Small intestine (tissue), 16 donors: ENCODE measurements at places on chromosomes 13 and 19.

- H3K4me1 ChIP-seq, result peaks cover 9% of the 10 kb centered on the region
- DNase-seq, result no peak
- H3K4me3 ChIP-seq, result no peak overlapping the region
- no peaks in the 10 kb centered on the region for H3K36me3 ChIP-seq
- H3K27ac ChIP-seq, result no peak overlapping the region
Measured at GRCh38 chr19:39847525-39847924, 1.3 kb upstream of the FBL start.

- no peak overlapping the region for H3K4me3 ChIP-seq
- H3K27ac ChIP-seq, result no peak overlapping the region
- no peaks in the 10 kb centered on the region for H3K27me3 ChIP-seq
- H3K36me3 ChIP-seq, result peaks cover 20% of the 10 kb centered on the region
Measured at GRCh38 chr13:97384371-97384770, 49.6 kb upstream of the RAP2A start.

DNA sequence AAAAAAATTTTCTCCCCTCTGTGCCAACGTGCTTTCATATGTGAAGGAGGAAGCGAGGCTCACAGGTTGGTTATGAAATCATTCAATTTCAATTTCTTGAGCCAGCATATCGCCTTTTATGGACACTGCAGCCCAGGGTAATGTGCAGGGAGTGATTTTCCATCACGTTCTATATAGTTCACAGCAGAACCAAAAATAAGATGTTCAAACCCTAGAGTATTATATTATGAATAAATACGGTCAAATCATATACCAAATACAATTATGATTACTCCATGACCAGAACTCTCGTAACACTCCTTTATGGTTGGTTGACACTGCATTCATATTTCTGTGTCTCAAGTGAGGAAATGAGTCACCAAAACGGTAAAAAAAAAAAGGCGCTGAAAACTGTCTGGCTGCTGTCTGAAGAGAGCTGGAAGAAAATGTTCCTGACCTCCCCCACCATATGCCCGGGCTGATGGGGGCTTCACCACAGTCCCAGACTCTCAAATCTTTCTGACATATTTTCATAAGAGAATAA, 75.8 kb upstream of the UBAC2 start:
- H3K27ac ChIP-seq, result no peak overlapping the region
- no peaks in the 10 kb centered on the region for H3K4me1 ChIP-seq
- H3K36me3 ChIP-seq, result no peaks in the 10 kb centered on the region
- H3K27me3 ChIP-seq, result no peaks in the 10 kb centered on the region
- peak; percentile 2 for DNase-seq
- H3K4me3 ChIP-seq, result no peak overlapping the region

- H3K27ac ChIP-seq, result no peak overlapping the region
- DNase-seq, result no peak
- no peaks in the 10 kb centered on the region for H3K36me3 ChIP-seq
- no peaks in the 10 kb centered on the region for H3K4me1 ChIP-seq
- H3K4me3 ChIP-seq, result no peak overlapping the region
Measured at GRCh38 chr13:113051641-113052040, 54.0 kb upstream of the F7 start.

GRCh38 chr19:35529241-35530218, 1.4 kb upstream of the SBSN start:
- no peaks in the 10 kb centered on the region for H3K36me3 ChIP-seq
- no peak for DNase-seq
- no peaks in the 10 kb centered on the region for H3K4me1 ChIP-seq
- H3K27ac ChIP-seq, result no peak overlapping the region

- no peaks in the 10 kb centered on the region for H3K27me3 ChIP-seq
- DNase-seq, result no peak
- no peak overlapping the region for H3K27ac ChIP-seq
- no peaks in the 10 kb centered on the region for H3K4me1 ChIP-seq
- no peaks in the 10 kb centered on the region for H3K36me3 ChIP-seq
Measured at GRCh38 chr19:366951-367350, 22.4 kb upstream of the MIER2 start.

- no peak overlapping the region for H3K27ac ChIP-seq
- no peaks in the 10 kb centered on the region for H3K27me3 ChIP-seq
- no peaks in the 10 kb centered on the region for H3K4me1 ChIP-seq
- no peaks in the 10 kb centered on the region for H3K36me3 ChIP-seq
- H3K4me3 ChIP-seq, result no peak overlapping the region
- DNase-seq, result no peak
Measured at GRCh38 chr19:31667106-31667505, 317.9 kb upstream of the TSHZ3 start.

DNA sequence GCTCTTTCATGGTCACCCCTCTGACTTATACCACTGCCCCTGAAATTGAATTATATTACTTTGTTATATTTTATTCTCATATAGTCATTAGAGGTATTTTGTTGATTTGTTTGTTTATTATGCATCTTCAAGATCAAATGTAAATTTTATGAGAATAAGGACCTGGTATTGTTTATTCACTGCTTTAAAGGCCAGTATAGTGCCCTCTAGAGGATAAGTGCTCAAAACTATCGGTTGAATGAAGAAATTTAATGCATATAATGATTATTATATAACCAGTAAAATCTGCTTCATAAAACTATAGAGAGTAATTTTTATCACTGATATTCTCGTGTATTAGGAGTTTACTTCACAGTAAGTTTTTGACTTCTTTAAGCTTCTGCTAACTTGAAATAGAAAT, 1401.9 kb downstream of the SLITRK1 start:
- H3K27ac ChIP-seq, result no peak overlapping the region
- no peaks in the 10 kb centered on the region for H3K27me3 ChIP-seq
- no peaks in the 10 kb centered on the region for H3K36me3 ChIP-seq
- H3K4me1 ChIP-seq, result no peaks in the 10 kb centered on the region

GRCh38 chr19:4916292-4917082, 7.2 kb downstream of the UHRF1 start:
- H3K27me3 ChIP-seq, result no peaks in the 10 kb centered on the region
- H3K4me3 ChIP-seq, result peak overlapping the region; percentile 29
- H3K4me1 ChIP-seq, result no peaks in the 10 kb centered on the region
- peaks cover 36% of the 10 kb centered on the region for H3K36me3 ChIP-seq
- no peak for DNase-seq

GRCh38 chr19:48498595-48499311, 12.9 kb downstream of the LMTK3 start:
- H3K4me1 ChIP-seq, result peaks cover 5% of the 10 kb centered on the region
- no peak for DNase-seq
- no peak overlapping the region for H3K4me3 ChIP-seq
- H3K27ac ChIP-seq, result no peak overlapping the region
- no peaks in the 10 kb centered on the region for H3K36me3 ChIP-seq

DNA sequence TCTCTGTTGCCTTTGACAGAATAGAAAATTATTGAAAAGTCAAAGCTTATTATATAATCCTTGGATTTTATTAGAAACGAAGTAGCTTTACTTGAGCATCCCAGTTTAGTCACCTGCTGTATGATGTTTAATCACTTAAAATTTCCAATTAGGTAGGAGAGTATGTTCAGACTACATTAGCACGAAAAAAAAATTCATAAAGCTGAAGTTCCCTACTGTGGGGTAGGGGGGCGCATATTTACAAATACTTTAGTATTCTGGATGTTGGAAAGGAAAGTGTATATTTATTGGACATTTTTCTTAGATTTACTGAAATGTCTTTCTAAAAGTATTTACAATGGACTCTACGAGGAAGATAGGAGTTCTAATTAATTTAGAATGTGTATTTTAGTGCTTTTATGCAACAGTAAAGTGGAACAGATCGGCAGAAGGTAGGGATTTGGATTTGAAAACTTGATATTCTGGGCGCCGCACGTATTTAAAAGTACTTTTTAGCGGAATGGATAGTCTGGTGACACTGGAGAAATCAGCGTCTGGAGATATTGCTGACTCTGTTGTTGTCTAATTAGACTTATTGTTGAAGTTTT, 1.9 kb downstream of the CDK8 start:
- no peak overlapping the region for H3K27ac ChIP-seq
- H3K4me3 ChIP-seq, result peak overlapping the region; percentile 44
- H3K36me3 ChIP-seq, result no peaks in the 10 kb centered on the region
- H3K27me3 ChIP-seq, result no peaks in the 10 kb centered on the region

DNA sequence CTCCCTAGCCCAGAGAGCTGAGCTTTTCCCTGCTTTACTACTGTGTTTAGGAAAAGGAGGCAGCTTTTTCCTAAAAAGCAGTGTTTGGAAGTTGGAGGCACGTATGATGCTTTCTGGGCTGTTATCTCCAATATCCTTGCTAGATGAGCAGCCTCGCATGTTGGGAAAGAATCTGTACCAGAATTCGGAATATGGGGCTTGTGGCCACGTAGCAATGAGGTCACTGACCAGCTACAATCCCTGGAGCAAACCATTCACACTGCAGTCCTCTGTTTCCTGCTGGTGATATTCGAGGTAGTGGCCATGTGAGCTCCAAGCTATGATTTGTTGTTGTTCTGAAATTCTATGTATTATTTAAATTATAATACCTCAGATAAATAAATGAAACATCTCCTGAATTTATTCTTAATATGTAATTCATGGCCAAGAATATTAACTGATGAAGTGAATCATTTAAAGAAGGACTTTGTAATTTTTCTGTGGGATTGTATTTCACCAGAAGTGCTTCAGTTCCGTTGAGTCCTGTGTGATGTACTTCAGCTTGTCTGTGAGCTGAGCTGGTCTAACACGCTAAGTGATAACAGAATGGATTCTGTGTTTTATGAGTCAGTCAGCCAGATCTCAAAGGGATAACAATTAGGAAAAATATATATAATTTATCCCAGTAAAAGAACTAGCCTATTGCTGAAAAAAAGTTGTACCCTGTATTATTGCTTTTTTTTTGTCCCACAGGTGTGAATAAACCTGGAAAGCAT, 319.5 kb downstream of the SHISA2 start:
- DNase-seq, result no peak
- H3K36me3 ChIP-seq, result no peaks in the 10 kb centered on the region
- H3K27me3 ChIP-seq, result no peaks in the 10 kb centered on the region
- no peak overlapping the region for H3K27ac ChIP-seq

- H3K4me1 ChIP-seq, result no peaks in the 10 kb centered on the region
- no peaks in the 10 kb centered on the region for H3K36me3 ChIP-seq
- DNase-seq, result no peak
- peaks cover 9% of the 10 kb centered on the region for H3K27me3 ChIP-seq
- no peak overlapping the region for H3K27ac ChIP-seq
Measured at GRCh38 chr19:823565-824121, 1.9 kb upstream of the PLPPR3 start.

DNA sequence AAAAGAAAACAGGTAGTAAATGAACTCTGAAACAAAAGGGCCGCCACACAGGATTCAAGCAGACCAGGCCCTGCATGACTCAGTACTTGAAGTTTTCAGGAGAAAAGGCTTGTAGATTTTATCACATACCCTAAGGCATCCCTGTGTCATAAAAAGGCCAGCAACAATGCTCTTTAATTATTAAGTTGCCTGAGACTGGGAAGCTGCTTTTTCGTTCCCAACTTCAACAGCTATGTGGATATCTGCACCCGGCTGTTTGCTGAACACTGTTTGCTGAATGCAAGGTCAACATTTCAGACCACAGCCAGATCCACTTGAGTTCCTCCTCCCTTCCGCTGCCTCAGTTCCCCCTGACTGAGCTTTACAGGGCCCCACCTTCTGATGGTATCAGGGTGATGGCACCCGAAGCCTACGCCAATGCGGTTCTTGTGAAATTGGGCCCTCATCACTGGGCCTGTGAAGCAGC, 6.1 kb upstream of the ECH1 start:
- no peak overlapping the region for H3K4me3 ChIP-seq
- H3K27me3 ChIP-seq, result no peaks in the 10 kb centered on the region
- no peak for DNase-seq
- H3K27ac ChIP-seq, result no peak overlapping the region
- no peaks in the 10 kb centered on the region for H3K4me1 ChIP-seq

DNA sequence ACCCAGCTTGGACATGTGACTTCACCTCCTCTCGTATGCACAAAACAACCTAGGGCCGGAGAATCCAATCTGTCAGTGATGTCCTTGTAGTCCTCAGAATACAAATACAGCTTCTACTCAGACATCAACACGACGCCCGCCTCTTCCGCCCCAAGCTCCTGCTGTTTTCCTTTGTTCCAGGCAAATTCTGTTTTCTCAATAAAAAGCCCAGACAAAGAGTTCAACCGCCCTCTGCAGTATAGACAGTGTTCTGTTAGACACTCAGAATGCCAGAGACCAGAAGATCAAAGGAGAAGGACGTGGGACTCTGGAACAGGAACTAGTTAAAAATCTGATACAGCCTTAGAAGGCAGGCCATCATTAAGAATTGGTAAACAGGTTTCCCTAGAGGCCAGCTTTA, 42.0 kb upstream of the GGACT start:
- H3K4me1 ChIP-seq, result no peaks in the 10 kb centered on the region
- no peak overlapping the region for H3K27ac ChIP-seq
- DNase-seq, result no peak

- peaks cover 54% of the 10 kb centered on the region for H3K4me1 ChIP-seq
- H3K27ac ChIP-seq, result peak overlapping the region; percentile 38
- peak; percentile 25 for DNase-seq
Measured at GRCh38 chr19:54208784-54209057, 8.1 kb downstream of the RPS9 start.

GRCh38 chr19:38247126-38247525, 9.0 kb downstream of the PPP1R14A start:
- peaks cover 46% of the 10 kb centered on the region for H3K4me1 ChIP-seq
- no peaks in the 10 kb centered on the region for H3K27me3 ChIP-seq
- H3K4me3 ChIP-seq, result no peak overlapping the region
- peaks cover 4% of the 10 kb centered on the region for H3K36me3 ChIP-seq
- no peak overlapping the region for H3K27ac ChIP-seq

DNA sequence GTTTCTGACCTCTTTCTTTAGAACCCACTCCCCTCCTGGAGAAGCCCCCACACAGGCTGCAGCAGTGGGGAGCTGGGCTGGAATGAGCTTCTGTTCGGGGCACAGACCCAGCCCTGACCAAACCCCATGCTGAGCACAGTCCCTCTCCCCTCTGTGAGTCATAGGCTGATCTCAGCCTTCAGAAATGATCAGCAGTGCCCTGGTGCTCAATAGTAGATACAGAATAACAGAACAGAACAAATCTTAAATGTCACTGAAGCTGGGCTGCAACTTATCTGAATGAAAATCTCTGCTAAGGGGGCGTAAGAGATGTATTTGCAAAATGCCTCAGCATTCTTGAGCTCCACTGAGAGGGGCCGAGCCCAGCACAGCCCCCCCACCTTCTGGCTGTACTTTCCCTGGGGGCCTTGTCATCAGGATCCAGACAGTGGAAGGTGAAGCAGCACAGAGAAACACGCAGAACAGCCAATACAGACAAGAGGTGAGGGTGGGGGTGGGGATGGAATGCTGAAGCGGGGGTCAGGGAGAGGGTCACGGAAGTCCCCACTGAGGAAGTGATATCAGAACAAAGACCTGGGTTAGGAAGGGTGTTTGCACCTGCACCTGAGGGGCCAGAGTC, 9.9 kb downstream of the ZNF665 start:
- no peaks in the 10 kb centered on the region for H3K4me1 ChIP-seq
- no peak overlapping the region for H3K27ac ChIP-seq
- H3K4me3 ChIP-seq, result no peak overlapping the region
- no peaks in the 10 kb centered on the region for H3K27me3 ChIP-seq
- DNase-seq, result no peak

DNA sequence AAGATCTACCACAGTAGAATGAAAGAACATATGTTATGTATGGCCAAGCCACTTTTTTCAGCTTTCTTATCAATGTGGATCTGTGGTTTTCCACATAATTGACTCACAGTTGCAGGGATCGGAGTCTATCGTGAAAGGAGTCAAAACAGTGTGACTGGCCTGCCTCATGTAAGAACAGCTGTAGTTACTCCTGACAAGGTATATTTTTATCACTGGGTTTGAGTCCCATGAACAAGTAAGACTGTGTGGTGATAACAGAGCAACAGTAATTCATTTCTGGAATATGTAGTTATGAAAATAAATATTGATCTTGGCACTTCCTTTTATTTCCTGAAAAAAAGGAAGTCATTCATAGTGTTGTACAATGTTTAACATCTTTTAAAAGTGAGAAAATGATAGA, 416.6 kb downstream of the KLF12 start:
- peaks cover 2% of the 10 kb centered on the region for H3K4me1 ChIP-seq
- H3K36me3 ChIP-seq, result no peaks in the 10 kb centered on the region
